ENCODE measurements at places on chromosomes 1 and 21. TPM values are rescaled to one million over a fixed set of nuclear protein-coding genes. Genes with fewer than 3 reads are reported as not detected.

The PLA2G2D gene
- not detected for total RNA-seq

The TRIM67 gene
- not detected for total RNA-seq

The TNNT2 gene
- total RNA-seq = not detected

The CFAP74 gene
- not detected for total RNA-seq

The FCGR3B gene
- not detected for total RNA-seq

The APH1A gene
- total RNA-seq = 118 TPM

- no peak for DNase-seq
Measured at GRCh38 chr1:151590961-151591360, 20.9 kb upstream of the SNX27 start.

DNA sequence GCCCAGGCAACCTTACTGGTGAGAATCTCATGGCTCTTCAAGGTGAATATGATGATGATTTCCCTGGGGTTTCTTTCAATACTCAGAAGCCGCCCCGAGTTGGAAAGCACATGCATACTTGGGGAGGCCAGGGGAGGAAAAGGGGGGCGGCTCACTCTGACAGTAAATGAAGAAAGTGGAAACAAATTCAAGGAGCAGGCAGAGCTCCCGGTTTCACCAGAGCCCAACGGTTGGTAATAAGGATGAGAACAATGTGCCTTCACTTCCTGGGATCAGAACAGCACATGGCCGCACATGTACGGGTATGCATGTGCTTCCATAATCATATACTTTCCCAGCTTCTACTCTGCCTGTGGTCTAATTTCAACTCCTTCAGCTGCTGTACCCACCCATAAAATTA is 3.8 kb upstream of the ARHGEF2 start:
- DNase-seq = no peak

DNA sequence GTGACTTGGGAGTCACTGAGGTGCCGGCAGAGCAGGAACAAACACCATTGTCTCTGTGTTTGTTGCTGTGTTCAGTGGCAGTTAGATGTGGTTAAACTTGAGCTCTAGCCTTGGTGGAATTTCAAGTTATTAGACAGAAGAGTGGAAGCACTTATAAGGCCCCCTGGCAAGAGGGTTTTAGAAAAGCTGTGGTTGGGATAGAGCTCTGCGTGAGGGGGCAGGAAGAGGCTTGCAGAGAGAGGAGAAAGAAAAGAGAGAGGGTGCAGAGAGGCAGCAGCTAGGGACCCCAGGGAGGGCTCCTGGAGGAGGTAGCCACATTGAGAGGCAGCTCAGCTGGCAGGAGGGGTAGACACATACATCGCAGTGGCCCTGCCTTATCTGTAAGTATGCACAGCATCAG is 128.2 kb downstream of the GALNT2 start:
- no peak for DNase-seq

GRCh38 chr1:172408958-172409357 is 11.5 kb upstream of the C1orf105 start:
- no peak for DNase-seq

DNA sequence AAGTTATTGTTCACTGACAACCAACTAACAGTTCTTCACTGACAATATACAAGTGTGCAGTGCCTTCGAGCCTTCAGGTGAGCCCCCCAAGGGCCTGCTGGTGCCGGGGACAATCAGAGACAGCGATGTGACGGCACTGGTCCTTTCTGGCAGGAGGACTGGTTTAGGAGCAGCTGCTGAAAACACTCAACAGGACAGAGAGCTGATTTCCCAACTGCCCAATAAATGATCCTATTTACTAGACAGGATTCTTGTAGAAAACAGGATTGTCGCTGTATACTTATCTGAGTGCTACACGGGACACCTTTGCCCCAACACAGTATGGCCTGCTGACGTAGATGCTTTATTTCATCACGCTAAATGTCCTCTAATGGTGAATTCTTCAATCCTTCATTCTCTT is 65.4 kb downstream of the TP53BP2 start:
- DNase-seq = no peak

DNA sequence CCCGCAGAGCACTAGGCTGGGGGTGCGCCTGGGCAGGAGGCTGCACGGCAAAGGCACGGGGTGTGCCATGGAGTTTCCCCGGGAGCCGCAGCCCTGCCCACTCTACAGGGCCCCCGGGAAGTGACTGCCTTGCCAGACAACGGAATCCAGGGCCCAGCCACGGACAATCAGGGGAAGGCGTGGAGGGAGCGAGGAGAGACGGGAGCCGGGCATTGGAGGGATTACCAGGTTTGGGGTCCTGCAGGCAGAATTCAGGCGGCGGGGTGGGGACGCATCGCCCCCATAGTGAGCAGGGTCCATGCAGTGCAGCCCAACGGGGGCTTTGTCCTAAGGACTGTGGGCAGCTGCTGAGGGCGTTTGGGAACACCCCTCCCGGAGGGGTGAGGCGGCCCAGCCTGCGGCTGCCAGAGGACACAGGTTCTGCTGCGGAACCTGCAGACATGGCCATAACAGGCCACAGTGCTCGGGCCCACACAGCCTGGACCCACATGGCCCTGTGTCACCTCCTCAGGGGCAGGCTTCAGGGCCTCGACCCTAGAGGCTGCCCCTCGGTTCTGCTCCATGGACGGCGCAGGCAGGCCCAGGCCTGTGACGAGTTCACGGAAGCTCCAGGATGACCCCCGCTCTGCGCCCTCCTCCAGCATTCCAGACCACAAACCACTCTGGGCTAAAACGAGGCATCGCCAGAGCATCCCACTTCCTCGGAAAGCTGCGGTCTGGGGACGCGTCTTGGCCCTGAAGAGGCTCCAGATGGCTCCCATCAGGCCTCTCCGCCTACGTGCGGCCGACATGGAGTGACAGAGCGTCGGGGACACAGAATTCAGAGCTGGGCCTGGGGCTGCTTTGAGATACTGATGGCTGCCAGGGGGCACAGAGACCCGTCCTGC is 54.5 kb downstream of the COL6A1 start:
- no peak for DNase-seq

- DNase-seq = no peak
Measured at GRCh38 chr1:2530513-2531361, 674 bp upstream of the HES5 start.

DNA sequence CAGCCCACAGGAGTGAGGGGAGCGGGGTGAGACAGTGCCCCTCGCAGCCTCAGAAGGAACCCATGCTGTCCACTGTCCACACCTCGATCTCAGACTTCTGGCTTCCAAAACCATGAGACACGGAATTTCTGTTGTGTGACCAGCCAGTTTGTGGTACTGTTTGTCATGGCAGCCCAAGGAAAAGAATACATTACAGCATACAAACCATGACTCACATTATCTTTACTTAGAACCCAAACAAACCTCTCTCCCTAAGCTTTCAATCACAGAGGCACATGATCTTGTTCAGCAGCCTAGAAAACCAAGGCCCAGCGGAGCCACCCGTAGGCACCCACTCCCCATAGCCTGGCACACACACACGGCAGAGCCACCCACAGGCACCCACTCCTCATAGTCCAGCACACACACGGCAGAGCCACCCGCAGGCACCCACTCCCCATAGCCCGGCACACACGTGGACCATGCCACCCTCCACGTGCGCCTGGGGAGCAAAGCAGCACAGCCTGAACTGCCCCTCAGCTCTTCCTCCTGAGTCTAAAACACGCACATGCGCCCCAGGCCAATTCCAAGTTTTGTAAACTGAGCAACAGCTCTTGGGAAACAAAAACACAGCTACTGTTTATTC is 458 bp upstream of the KRTAP10-4 start:
- DNase-seq = no peak

DNA sequence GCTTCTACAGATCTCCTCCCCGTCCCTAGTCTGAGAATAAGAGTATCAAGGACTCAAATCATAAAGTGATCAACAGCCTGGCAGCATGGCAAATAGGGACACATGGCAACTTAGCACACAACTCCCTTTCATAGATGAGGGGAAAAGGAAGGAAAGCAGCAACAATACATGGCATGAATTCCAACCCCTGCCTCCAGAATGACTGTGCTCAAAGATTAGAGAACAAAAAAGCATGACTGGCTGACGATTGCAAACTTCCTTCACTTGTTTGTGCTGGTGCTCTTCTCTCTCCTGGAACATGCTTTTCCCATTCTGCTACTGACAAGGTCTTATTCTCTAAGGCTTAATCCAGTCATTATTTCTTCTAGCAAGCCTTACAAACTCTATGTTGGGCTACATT is 11.5 kb downstream of the KTI12 start:
- no peak for DNase-seq

GRCh38 chr1:38735651-38736161 is 123.9 kb downstream of the RRAGC start:
- DNase-seq = no peak

DNA sequence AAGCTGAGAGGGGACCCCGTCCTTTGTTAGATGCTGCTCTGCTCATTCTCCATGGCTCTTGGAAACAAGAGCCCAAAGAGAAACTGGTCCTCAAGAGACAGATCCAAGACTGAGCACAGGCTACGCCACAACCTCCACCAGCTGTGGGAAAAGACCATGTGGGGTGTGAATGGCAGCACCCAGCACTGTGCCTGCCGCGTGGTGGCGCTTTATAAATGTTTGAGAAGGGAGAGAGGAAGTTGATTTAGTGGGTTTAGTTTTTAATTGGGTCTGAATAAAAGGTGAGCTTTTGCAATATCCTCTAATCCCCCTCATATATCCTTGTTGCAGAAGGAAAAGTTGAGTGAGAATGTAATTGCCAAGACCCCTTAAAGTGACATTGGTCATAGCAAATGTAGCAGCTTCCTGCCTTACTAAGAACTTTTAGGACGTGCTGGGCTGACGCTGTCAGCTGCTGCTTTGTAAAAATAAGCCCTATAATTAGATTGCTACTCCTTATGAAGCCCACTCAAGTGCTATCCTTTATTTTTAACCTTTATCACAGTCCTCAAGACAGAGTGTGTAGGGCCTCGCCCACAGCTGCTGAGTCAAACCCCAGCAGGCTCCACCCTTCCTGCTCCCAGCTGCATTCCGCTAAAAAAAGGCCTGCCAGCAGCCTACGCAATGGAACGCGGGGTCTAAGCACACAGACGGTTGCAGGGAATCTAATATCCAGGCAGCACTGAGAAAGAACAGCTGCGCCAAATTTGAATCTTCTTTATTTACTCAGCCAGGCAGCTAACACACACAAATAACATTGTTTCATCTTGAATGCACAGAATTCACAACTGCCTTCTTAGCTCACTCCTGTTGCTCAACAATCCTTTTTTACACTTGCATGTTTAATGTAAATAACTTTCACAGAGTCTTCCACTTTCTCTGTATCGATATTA is 47.4 kb upstream of the PRDX6 start:
- DNase-seq = peak; percentile 24

DNA sequence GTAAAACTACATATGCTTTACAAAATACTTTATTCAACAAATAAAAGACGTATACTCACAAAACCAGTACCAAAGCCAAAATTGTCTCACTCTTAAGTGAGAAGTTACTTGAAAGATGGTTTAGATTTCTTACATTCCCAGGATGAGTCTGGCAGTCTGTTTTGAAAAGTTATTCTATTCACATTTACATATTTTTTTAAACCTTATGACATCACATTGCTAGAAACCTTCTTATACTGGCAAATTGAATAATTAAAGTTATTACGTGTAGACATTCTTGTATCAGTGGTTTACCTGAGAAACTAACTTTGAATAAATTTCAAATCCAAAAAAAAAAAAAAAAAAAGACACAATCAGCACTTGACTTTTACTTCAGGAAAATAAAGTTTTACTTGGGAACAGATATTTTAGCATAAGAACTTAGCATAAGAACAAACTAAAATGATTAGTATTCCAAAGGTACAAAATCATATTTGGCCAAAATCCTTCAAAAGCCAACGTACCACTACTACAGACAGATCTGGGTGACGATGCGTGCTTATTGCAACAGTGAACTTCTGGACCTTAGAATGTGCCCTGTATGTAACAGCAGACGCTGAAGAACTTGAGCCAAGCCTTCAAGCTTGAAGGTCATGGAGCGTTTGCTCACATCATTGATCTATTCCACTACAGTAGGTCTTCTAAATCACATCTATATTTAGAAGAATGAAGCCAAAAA is 2.5 kb downstream of the CDC42BPA start:
- no peak for DNase-seq

DNA sequence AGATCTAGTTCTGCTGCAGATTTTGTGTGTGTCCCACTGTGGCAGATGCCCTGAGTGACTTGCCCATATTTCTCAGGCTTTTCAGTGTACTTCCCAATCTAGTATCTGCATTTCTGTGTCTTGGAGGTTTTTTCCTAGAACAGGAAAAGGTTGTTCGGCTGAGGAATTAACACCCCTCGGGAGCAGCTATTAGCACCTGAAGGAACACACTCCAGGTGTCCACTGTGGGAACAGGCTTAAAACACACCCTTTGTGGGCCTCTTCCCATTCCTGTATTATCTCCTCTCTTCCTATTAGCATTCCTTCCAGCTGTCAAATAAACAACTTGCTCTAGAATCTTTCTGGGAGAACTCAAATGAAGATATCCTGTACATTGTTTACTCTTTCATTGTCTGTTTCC is 178.3 kb downstream of the HMCN1 start:
- no peak for DNase-seq

DNA sequence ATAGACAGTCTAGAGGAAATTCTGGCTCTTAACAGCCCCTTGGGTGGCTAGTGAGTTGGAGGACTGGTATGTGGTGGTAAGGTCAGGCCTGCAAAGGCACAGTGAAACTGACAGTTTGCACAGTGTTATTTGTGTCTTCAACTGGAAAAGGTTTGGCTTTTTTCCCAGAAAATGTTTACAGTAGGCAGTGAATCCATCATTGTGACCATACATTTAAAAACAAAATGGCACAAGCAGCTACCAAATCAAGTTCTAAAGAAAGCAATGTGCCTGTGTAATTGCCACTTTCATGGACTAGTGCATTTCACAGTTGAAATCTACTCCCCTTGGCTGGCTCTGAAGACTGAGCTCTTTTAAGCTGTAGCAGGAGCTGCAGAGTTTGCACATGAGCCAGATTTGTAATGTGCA is 24.8 kb downstream of the ATPAF1 start:
- DNase-seq = no peak

DNA sequence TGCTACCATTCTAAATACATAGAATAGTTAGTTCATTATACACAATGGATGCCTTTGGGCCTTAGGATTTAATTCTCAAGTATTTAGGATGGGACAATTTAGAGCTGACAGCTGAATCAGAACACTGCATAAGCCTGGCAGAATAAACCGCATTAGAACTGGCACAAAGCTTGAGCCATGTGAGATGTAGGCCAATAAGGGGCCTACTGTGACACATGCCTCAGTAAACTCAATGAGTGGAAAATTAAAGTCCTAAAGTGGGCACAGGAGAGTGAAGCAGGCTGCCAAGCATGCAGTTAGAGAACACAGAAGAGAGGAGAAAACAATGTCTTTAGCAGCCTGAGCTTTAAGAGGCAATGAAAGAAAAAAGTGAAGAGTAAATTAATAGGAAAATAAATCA is 24.3 kb downstream of the SCYL3 start:
- DNase-seq = no peak

- DNase-seq = no peak
Measured at GRCh38 chr1:174953285-174954072, 46.3 kb upstream of the CACYBP start.

Data from T-helper 17 cell (primary cell).